GM23338 (cell line): ENCODE measurements at places on chromosomes 2 and 18. TPM values are rescaled to one million over a fixed set of nuclear protein-coding genes. Genes with fewer than 3 reads are reported as not detected.

The GALR1 gene
- polyA plus RNA-seq = 0.19 and 0.32 TPM in 2 replicates

The ABCG5 gene
- 0.08 and 0.14 TPM in 2 replicates for polyA plus RNA-seq

The NUP35 gene
- polyA plus RNA-seq = 49.9 and 65.3 TPM in 2 replicates

The FAM228B gene
- 4.1 and 7.9 TPM in 2 replicates for polyA plus RNA-seq

The GORASP2 gene
- polyA plus RNA-seq = 38.7 and 44.5 TPM in 2 replicates

The PDCL3 gene
- 59.2 and 72.4 TPM in 2 replicates for polyA plus RNA-seq

The GALNT14 gene
- 5.4 and 5.6 TPM in 2 replicates for polyA plus RNA-seq

The TMEM178A gene
- polyA plus RNA-seq = 9.7 and 10.3 TPM in 2 replicates

The VAPA gene
- 158 and 162 TPM in 2 replicates for polyA plus RNA-seq
